ENCODE measurements at places on chromosomes 1 and 21. TPM values are rescaled to one million over a fixed set of nuclear protein-coding genes. Genes with fewer than 3 reads are reported as not detected.

GRCh38 chr1:177287994-177288393 is 117.2 kb downstream of the BRINP2 start:
- no peak for DNase-seq

DNA sequence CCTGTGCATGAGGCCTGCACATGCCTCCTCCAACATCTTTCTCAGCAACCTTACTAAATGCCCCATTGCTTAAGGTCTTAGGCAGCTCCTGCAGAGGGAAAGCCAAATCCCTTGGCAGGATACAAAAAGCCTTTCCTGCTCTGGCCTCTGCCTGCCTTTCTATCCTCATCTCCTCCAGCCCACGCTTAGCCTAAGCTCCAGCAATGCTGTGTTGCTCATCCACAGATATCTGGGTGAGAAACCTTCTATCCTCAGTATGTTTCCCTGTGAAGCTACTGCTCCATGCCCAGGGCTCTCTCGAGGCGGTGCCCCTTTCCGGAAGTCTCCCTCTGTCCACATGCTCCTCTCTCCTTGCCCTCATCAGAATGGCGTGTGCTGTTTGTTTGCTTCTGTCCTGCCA is 37.0 kb upstream of the CCSAP start:
- no peak for DNase-seq

DNA sequence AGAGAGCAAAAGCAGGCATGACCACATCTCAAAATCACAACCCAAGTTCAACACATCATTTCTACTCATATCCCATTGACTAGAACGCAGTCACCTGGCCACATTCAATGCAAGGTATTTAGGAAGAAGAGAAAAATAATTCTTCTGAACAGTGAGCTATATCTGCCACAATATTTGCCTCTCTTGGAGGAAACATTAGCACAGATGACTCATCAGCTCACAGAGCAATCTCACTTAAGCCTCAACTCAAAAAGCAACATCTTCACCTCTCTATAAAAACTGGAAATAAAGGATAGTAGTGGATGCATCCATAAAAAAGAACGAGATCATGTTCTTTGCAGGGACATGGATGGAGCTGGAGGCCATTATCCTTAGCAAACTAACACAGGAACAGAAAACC is 143.9 kb upstream of the FMN2 start:
- DNase-seq, result no peak

DNA sequence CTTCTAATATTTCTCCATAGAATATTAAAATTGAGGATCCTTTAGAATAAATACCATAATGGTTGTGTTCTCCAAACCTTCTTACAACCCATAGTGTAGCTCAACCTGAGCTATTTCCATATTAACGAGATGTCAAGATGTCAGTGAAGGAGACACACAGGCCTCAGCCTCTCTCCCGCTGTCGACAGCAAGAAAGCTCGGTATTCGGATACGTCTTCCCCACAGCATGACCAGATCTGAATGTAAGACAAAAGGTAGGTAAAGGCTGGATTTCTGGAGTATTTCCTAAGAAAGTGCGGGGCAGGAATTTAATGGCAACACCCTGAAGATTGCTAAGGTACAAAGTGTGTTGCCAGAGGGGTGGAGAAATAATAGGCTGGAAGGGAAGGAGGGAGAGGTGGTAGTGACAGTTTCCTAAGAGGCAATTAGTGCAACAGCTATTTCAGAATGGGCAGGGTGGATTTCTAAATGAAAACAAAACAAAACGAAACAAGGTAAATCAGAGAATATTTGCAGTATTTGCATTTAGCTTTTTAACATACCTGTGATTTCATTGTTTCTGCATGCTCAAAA is 1.7 kb downstream of the ADSS2 start:
- DNase-seq, result no peak

DNA sequence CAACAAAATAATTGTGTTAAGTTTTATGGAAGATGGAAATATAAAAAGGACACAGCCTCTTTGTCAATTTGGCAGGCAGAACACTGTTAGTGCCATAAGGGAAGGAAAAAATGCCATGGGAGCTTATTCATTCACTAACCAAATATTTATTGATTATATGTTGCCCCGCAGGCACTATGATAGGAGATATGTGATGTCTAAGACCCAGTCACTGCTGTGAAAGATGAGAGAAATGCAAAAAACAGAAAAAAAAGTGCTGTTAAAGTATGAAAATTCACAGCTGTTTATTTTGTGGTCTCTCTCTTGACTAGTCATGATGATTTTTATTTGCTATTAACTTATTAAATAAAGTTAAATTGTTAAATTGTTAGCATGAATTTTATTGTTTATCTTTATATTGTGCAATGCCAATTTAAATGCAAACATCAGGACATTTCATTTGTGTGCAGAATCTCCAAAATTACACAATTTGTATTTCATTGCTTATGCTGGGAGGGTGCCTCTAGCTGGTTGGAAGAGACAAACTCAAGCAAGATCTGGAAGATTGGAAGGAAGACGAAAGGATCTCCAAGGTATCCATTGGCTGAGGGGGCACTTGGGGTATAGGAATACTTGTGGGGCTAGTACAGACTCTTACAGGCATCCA is 17.8 kb upstream of the PTGFR start:
- no peak for DNase-seq

Gene CLEC20A
- not detected for total RNA-seq
